ENCODE measurements at places on chromosomes 4 and X. TPM values are rescaled to one million over a fixed set of nuclear protein-coding genes. Genes with fewer than 3 reads are reported as not detected.

RBM47 gene
- 42.9 TPM for total RNA-seq

C4orf51 gene
- not detected for total RNA-seq

CACNA1F gene
- 0.12 TPM for total RNA-seq

TLR10 gene
- total RNA-seq, result not detected

SSX4B gene
- not detected for total RNA-seq

DNA sequence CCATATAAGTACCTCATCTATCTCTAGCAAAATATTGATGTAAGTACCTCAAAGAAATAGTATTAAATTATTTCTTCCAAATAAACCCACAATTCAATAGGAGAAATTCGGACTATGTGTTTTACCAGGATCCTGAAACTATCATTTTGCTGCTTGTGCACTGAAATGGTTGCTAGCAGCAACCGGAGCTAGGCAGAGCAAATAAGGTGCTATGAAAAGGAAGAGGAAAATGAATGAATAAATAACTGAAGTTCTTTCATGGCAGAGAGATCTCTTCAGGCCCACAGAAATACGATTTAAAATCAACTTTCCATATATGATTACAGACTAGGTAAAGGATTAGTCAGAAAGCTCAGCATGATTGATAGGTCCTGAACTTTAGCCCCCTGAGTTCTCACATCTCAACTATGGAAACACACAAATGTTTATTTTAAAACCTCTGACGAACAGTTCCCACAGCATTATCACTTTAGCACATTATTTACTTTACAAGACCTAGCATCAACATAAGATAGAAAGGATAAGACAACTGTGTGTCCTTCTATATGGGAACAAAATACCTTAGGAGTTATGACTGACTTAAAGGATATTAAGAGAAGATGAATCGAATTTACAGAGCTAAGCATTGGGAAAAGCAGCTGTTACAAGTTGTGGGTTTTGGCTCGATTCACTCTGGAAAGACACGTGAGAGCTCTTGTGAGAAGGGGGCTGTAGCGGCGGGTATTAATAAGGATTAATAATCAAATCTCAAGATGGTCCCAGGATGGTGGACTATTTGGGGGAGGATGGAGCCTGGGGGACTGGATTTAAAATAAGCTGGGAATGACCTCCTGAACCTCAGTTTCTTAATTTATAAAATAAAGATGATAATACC lies 104.3 kb downstream of the CORIN start:
- no peak for DNase-seq

DNA sequence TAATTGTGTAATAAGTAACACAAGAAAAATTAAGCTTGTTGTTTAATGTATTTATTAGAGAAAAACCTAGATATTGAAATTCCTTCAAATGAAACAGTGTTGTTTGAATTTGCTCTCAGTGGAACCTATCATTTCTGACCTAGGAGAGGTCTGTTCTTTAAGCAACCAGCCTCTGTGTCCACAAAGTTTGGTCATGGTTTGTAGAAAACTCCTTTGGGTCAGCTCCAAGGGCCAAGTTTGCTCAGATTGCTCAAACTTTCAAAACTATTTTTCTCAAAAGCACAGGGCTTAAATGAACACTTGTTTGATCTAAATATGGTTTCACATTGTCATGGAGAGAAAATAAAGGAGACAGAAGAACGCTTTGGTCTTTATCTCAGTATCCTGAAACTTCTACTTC lies 29.6 kb upstream of the RPL34 start:
- no peak for DNase-seq

DNA sequence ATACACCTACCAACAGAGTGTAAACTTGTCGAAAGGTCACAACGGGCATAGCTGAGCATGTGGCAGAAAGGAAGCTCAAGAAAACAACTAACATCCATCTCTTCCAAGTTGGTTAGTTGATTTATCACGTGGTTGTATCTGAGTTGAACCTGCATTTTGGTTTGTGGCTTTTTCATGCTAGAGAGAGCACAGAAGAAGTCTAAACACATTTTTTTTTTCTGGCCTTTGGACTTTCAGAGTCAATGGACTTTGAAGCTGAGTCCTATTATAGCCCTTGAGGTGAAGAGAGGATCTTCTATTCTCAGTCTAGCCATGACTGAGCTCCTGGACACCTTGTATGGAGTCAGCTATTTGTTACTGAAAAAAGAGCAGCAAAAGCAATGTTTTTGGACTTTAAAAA lies 150.6 kb upstream of the TRPC5 start:
- no peak for DNase-seq

DNA sequence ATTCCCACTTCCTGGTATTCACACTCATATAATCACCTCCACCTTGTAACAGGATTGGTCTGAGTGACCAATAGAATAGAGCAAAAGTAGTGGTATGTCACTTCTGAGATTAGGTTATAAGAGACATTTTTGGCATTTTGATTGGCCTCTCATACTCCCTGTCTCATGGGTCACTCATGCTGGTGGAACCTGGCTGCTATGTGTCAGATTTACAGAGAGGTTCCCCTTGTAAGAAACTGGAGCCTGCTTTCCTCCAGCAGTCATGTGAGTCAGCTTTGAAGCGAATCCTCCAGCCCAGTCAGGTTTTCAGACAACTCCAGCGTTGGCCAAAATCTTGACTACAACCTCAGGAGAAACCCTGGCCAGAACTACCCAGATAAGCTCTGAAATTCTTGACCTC lies 2.6 kb upstream of the OTUD4 start:
- no peak for DNase-seq

- DNase-seq, result no peak
Observed at GRCh38 chr4:35534962-35535361, 709.4 kb downstream of the ARAP2 start.

DNA sequence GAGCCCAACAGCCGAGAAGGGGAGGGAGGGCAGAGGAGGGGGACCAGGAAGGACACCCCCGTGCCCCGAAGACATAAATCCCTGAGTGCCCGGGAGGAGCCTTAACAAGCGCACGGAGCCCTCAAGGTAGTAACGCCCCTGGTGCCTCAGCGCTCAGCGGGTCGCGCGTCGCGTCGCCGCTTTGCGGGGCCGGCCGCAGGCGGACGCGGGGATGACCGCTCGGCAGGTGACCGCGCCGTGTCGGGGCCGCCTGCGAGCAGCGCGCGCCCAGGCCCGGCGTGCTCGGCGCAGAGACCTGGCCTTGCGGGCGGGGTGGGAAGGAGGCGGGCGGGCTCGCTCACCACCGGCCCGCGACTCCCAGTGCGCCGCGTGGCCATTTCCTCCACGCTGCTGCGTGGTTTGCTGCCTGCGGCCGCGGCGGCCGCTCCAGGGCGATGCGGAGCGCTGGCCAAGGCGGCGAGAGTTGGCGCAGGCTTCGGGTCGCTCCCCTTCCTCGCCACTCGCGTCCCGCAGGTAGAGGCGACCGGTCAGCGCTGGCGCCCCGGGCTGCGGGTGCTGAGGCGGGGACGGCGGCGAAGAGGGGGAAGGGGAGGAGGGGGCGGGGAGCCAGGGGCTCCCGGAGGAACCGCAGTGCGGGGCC lies 632 bp downstream of the CCSER1 start:
- DNase-seq, result no peak

- no peak for DNase-seq
Observed at GRCh38 chr4:15894921-15895916, 43.3 kb downstream of the FGFBP1 start.

Data from epithelial cell of proximal tubule (primary cell).